NCI-H1436 treated with DMSO at 0.1 percent for 48 hours (cell line): ENCODE measurements at places on chromosomes 11 and 22.

- peak; percentile 52 for DNase-seq
Measured at GRCh38 chr11:125625630-125626287, 796 bp downstream of the CHEK1 start.

- DNase-seq, result no peak
Measured at GRCh38 chr11:106156290-106156937, 79.0 kb downstream of the AASDHPPT start.

GRCh38 chr11:4684631-4685285 lies 12.9 kb downstream of the OR51E2 start:
- DNase-seq, result no peak

DNA sequence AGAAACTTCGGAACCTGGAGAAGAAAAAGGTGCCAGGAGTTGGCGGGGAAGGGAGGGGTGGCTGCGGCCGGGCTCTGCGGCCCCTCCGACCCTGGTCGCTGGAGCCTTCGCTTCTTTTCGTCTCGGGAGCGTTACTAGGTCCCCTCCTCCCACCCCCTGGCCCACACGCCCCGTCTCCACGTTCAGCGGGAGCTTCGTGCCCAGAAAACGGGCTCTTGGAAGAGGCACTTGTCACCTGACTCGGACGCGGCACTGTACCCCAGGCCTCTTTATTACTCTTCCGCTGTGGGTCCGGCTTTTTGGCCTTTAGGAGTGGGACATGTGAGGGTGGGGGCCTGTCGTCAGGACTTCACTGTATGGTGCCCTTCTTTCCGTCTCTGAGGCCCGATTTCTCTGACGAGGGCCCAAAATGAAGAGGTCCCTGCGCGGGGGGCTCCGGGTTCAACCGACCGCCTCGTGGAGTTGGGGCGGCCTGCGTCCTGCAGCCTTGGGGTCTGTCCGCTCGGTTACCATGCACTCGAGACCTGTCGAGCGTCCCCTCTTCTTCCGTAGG lies 1.2 kb downstream of the CAPRIN1 start:
- DNase-seq, result no peak
